ENCODE measurements at places on chromosomes 2 and 18.

DNA sequence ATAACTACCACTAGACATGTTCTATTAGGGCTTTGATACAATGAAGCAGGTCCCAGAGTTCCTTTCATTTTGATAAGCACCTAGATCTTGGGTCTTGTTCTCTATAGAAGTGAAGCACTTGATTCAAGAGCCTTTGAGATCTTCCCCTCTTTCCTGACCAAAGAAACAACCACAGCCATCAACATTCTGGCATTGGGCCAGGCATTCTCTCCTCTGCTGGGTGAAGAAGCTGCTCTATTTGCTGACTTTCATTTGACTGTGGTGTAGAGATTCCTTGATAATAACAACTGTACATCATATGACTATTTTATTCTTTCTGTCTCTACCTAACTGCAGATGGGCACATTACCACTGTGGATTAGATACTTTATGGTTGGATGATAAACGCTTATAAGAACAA, 96.6 kb upstream of the LYPD1 start:
- no peak for DNase-seq

DNA sequence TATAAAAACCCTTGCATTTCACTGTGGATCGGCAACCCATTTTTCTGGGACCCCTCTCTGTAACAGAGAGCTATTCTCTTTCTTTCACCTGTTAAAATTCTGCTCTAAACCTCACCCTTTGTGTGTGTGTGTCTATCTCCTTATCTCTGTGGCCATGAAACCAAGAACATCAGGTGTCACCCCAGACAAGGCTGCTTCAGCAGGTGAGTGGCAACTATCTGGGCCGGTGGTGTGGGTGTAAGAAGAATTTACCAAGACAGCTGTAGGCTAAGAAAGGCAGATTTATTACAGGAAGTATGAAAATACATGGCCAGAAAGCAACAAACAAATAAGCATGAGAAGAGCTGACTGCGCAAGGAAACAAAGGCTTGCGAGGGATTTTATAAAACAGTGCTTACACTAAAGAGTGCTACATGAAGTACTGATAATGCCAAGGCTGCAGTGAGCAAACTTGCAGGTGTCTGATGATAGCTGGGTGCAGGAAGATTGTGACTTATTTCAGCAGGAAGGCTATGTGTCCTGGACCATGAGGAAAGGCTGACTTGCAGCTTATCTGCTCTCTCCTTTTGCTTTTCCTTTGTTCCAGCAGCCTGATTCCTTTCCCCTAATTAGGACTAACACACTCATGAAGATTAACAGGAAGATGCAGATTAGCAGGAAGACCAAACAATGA, 421.1 kb downstream of the PTH2R start:
- DNase-seq, result no peak

- DNase-seq, result no peak
Observed at GRCh38 chr2:123245156-123245555, 779.9 kb upstream of the CNTNAP5 start.

- no peak for DNase-seq
Observed at GRCh38 chr18:54503131-54503894, 87.7 kb upstream of the DYNAP start.

DNA sequence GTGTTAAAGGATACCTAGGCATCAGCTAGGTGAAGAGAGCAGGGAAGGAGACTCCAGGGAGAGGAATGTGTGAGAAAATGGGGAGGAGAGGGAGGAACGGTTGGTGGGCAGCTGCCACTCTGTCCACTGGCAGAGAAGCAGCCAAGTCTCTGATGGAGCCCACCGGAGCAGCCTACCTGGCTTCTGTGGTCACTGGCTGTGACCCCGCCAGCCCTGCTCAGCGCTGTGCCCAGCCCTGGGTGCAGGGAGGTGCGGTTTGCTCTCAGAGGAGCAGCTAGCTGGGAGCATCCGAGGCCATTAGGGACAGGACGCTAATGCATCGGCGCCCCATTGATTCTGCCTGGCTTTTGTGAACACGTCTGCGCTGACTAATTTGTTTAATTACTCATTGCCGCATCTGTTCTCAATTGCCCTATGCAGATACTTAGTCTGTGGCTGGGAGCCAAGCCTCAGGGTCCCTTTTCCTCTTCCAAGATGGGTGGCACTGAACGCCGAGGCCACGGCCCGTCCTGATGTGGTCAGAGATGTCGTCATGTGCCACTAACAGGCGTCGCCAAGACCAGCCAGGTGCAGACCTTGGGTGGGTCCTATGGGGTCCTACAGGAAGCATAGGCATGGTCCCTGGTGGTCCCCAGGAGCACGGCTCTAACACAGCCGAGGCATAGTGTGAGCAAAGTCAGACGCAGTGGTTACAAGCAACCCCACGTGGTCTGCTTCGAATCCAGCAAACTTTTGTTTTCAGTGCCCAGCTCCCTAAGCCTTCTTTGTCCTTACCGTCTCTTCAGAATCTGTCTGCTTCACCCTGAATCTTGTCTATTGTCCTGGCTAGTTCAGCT, 82.0 kb downstream of the RRM2 start:
- DNase-seq, result no peak

DNA sequence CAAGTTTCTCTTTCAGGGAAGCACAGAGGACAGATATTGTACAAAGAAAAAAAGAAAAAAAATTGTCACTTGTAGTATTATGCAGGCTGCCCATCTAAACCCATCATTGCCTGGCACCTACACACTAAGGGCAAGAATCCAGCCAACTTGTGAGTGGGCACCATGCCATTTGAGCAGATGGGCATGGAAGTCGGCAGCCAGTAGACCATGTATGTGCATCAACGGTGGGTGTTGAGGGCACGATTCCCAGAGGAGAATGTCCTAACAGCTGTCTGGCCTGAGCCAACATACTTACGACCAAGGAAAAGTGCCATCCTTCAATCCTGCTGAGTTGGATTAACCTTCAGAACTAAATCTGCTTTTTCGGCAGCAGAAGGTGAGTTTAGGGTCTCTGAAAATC, 63.9 kb downstream of the ARHGAP15 start:
- no peak for DNase-seq

GRCh38 chr18:28961669-28962228, 784.8 kb upstream of the CDH2 start:
- no peak for DNase-seq

GRCh38 chr2:240956935-240957655, 41.3 kb upstream of the SNED1 start:
- no peak for DNase-seq

DNA sequence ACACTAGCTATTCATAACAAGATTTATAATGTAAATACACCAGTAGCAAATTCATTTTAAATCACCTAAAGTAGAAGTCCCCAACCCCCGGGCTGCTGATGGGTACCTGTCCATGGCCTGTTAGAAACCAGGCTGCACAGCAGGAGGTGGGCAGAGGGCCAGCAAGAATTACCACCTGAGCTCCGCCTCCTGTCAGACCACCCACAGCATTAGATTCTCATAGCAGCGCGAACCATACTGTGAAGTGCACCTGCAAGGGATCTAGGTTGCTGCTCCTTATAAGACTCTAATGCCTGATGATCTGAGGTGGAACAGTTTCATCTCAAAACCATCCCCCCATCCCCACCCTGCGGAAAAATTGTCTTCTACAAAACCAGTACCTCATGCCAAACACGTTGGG, 71.3 kb downstream of the KANSL1L start:
- DNase-seq, result no peak
